ENCODE measurements at places on chromosomes 1 and 21. TPM values are rescaled to one million over a fixed set of nuclear protein-coding genes. Genes with fewer than 3 reads are reported as not detected.
A peak's percentile ranks its signal among the peaks of the same experiment; 100 is the strongest.

DNA sequence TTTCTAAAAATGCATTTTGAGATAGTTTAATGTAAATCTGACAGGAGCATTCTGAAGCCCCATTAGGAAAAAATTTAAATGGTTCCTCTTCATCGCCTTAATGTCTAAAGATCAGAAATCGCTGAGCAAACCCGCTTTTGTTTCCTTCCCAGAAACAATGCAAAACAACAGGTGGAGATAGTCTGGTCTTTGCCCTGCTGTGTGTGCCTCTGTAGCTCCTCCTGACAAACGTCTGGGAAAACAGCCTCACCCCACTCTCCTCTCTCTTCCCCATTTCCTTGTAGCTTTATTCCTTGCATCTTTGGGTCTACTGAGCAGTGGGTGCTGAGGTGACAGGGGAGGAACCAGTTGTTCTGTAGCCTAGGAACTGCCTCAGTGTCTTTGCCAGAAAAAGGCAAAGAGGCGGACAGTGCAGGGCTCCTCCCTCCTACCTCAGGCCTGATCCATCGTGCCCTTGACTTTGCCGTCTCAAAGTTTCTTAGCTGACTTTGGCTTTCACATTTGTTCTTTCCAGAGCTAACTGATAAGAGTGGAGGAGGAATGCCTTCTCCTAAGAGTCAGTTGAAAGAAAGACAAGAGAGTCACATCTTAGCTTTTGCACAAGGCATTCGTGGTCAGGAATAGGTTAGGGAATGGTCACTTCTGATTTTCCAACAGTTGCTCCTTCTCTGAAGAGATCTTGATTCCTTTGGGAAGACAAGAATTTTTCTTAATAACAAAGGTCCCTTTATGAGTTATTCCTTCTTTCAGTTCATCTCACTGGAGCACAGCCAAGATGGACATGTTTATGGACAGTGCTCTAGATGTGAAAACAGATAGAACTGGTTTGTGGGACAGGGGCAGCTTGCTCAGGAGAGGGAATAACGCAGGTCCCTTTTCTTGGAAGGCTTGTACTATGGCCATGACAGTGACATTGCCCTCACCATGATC lies 24.9 kb downstream of the SYT11 start:
- H3K36me3 ChIP-seq = peaks cover 38% of the 10 kb centered on the region
- no peak overlapping the region for H3K27ac ChIP-seq
- no peak for DNase-seq
- H3K4me3 ChIP-seq = no peak overlapping the region
- H3K4me1 ChIP-seq = peaks cover 8% of the 10 kb centered on the region

C1orf216 gene
- total RNA-seq = 32.7 TPM

S100A3 gene
- total RNA-seq = 2.7 TPM

CFAP74 gene
- total RNA-seq = not detected

LRRC8B gene
- 9.2 TPM for total RNA-seq

DNA sequence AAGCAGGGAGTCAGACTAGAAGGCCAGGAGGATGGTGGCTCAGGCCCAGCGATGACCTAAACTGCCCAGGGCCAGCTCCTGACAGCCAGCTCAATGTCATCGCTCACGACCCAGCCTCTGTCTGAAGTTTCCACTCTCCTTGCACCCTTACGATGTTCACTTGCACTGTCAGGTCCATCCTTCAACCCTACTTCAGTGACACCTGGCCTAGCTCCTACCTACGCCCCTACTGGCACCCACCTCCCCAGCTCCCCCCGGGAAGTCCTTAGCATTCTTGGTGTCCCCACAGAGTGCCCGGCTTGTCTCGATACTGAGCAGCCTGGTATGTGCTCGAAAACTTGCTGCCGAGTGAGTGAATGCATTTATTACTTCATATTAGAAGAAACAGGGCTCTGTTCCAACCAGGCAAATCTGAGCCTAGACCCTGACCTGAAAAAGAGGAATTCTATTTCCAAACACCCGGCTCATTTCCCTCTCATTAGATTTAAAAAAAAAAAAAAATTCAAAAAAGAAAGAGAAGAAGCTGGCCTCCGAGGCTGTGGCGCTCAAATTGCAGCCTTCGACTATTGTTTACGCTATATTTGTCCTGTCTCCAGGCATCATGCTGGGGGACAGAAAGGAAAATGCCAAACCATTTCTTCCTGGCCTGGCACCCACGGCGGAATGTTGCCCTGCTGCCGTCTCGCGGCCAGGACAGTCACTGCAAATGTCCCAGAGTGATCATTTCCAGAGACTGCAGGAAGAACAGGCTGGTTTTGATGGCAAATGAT lies 29.8 kb upstream of the LRRC38 start:
- no peak for DNase-seq
- H3K27ac ChIP-seq = peak overlapping the region; percentile 36
- H3K4me3 ChIP-seq = peak overlapping the region; percentile 22
- no peaks in the 10 kb centered on the region for H3K36me3 ChIP-seq
- peaks cover 20% of the 10 kb centered on the region for H3K4me1 ChIP-seq
- no peaks in the 10 kb centered on the region for H3K27me3 ChIP-seq
